NCI-H1417 treated with DMSO at 0.1 percent for 48 hours (cell line): ENCODE measurements at places on chromosomes 3 and 15.

DNA sequence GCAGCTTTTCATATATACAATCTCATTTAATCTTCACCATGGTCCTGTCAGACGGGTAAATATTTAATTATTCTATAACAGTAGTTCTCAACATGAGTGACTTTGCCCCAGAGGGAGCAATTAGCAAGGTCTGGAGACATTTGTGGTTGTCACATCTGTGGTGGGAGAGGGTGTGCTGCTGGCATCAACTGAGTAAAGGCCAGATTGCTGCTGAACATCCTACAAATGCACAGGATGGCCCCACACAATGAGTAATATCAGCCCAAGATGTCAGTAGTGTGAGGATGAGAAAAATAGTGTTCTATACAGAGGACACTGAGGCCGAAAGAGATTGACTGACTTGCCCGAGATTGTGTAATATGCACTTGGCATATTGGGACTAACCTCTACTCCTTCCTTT is 156.0 kb downstream of the AGBL1 start:
- no peak for DNase-seq

- no peak for DNase-seq
Measured at GRCh38 chr3:46714728-46715506, 2.8 kb downstream of the PRSS50 start.

- no peak for DNase-seq
Measured at GRCh38 chr3:111733856-111734255, 125.2 kb upstream of the PHLDB2 start.

GRCh38 chr3:141644931-141645330 is 93.2 kb upstream of the RNF7 start:
- DNase-seq, result no peak

- no peak for DNase-seq
Measured at GRCh38 chr3:189269365-189269764, 97.6 kb downstream of the TPRG1 start.

DNA sequence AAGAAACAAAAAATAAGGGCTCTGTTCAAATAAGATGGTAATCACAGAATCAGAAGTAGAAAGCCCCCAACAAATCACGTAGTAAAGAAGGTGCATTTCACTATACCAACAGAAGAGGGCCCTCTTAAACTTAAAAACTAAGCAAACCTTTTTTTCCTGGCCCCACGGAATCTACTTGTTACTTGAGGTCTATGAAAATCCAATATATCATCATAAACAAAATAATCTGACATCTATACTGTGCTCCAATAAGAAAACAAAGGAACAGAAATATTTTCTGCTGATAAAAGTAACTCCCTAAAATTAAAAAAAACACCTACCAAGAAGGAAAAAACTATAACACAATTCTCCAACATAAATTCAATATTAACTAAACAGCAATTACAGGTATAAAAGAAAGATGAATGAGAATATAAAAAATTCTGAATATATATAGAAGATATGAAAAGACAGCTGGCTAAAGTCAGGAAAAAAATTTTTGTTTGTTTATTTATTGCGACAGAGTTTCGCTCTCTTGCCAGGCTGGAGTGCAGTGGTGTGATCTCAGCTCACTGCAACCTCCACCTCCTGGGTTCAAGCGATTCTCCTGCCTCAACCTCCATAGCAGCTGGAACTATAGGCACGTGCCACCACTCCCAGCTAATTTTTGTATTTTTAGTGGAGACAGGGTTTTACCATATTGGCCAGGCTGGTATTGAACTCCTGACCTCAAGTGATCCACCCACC is 81.8 kb downstream of the CLASP2 start:
- peak; percentile 4 for DNase-seq

DNA sequence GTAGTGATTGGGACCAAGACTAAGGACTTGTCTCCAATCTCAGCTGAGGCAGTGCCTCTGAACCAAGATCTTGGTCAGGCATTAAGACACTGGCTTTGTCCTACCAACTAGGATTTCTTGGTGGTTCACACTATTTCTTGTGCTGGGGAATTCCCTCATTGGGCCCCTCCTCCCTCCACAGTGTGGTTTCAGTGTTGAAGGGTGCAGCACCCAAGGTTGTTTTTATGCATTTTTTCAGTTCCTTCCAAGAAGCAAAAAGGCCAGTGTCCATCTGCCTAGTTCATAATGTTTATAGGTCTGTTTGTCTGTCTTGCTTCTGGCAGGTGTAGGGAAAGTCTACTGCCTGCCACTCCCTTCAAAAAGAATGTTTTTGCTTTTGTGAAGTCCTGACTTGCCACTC is 10.6 kb upstream of the ITPKA start:
- DNase-seq, result no peak

GRCh38 chr3:27615555-27615954 is 106.6 kb downstream of the EOMES start:
- DNase-seq, result no peak

DNA sequence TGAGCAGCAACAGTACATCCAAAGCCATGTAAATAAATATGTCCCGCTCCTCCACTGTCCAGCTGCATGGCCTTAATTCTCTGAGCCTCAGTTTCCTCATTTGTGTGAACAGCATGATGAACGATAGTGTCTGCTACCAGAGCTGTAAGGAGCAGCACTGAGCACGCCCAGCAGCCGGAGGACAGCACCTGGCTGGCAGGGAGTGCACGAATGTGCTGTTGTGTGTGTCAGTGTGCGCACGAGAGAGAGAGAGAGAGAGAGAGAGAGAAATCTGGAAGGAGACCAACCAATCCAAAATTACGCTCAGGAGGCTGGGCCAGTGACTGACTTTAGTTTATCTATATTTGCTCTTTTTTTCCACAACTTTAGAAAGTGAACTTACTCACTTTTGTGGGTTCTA is 26.6 kb upstream of the PLXNA1 start:
- DNase-seq, result no peak

DNA sequence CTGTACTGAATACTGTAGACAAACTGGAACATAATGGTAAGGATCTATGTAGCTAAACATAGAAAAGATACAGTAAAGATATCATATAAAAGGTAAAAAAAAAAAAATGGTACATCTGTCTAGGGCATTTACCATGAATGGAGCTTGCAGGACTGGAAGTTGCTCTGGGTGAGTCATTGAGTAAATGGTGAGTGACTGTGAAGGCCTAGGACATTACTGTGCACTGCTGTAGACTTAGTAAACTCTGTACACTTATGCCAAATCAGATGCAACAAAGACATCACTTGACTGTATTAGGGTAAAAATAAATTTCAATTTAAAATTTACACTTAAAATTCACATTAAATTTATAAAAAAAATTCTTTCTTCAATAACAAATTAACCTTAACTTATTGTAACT is 281.3 kb upstream of the LMCD1 start:
- DNase-seq, result no peak

GRCh38 chr15:73688455-73688854 is 4.3 kb downstream of the CD276 start:
- no peak for DNase-seq

DNA sequence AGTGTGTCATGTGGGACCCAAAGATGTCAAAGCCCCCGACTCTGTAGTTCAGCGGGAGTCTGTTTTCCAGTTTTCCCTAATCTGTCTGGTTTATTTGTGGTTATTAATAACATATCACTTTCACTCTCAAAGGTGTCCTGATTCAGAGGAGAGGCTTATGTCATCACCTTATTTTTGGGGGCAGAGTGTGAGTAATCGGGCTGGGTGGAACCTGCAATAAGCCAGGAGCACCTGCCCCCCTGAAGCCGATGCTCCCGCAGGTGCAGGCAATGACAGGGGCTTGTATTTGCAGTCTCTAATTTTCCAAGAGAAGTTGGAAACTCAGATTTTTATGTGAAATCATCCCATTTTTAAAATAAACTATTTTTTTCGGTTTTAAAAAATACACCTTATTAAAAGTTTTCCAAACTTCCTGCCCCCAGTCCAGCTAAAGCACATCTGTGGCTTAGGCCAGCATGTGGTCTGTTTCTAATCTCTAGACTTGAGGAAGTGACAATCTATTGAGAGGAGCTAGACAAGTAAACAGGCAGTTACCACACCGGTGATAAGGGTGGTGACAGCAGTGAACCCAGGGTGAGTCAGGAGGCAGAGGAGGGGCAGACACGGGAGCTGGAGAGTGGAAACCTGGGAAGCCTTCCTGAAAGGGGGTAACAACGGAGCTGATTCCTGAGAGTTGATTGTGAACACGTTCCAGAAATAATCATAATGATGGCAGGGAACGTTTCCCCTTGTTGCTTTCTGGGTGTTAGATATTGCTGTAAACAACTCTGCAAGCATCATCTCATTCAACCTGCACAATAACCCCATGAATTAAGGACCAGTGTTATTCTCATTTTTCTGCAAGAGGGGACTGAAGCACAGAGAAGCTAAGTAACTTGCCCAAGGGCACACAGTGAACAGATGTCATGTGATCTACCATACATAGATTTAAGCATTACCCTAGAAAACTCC is 37.2 kb downstream of the BHLHE40 start:
- no peak for DNase-seq

GRCh38 chr3:30458376-30459171 is 147.8 kb upstream of the TGFBR2 start:
- DNase-seq, result no peak

DNA sequence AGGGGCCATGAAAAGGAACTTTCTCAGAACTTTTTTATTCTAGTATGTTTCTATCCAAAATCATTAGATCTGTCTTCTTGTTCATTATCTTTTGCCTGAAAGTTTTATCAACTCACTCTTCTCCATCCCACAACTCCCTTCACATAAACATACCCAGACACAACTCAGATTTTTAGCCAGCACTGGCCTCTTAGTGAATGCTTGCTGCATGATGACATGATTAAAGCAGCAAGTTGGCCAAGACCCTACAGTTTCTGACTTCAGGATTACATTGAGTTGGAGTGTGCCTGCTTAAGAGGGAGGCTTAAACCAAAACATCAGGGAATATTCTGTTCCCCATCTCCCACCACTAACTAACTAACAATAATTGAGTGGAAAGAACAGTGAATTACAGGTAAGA is 38.1 kb downstream of the PLSCR2 start:
- no peak for DNase-seq

DNA sequence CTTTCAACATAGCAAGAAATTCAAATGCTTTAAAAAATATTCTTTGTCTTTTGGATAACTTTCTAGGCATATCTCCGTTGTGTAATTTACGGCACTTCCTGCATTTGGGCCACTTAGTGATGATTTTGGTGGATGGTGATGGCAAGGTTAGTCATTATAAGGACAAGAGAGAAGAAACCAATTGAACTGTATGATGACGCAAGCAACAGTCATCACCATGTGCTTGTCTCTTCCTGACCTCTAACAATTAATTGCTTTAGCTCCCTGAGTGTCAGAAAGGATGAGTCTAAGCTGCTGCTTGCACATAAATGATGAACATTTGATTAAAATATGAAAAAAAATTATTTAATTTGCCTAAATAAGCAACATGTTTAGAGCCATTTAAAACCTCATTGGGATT is 11.3 kb upstream of the P2RY12 start:
- no peak for DNase-seq

GRCh38 chr3:171432548-171432947 is 27.7 kb downstream of the TNIK start:
- no peak for DNase-seq
